Activated gamma-delta T cell treated with Interleukin-2 at 50 U/mL for 16 hours (primary cell): ENCODE measurements at places on chromosomes 7 and 10.

DNA sequence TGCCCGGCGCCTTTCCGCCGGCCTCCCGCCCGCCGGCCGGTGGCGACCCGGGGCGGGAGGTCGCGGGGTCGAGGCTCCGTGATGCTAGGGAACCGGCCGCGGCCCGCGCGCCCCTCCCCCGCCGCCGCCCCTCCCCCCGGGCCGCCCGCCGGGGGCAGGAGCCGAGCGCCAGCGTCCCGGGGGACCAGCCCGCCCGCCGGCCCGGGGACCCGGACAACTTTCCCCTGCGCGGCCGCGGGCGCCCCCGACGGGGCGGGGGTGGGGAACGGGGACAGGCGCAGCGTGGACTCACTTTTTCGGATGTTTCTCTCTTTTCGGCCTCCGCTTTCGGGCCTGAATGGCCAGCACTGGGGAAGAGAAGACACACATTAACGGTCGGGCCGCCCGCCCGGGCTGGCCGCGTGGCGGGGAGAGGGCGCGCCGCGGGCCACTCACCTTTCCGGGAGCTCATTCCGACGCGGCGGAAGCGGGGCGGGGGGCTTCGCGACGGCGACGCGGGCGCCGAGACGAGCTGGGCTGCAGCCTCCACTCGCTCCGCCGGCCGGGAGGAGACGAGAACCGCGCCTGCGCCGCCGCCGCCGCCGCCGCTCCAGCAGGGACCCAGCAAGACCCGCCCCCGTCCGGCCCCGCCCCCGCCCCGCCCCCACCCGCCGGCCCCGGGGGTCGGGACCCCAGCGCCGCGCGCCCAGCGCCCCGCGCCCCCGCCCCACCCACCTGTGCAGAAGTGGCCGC lies at the start of gene SRPK2:
Gene SRPK2, minus strand, starts transcription at position 566 of the 732 bp plus-strand sequence.
- DNase-seq: peak; percentile 71

- no peak for DNase-seq
These were observed 46.4 kb downstream of the RAMP3 start for GRCh38 chr7:45203936-45204445.

- DNase-seq: no peak
These were observed 249.2 kb upstream of the HABP2 start for GRCh38 chr10:113303544-113304146.

- no peak for DNase-seq
These were observed 40.9 kb downstream of the ITGA8 start for GRCh38 chr10:15678851-15679250.

DNA sequence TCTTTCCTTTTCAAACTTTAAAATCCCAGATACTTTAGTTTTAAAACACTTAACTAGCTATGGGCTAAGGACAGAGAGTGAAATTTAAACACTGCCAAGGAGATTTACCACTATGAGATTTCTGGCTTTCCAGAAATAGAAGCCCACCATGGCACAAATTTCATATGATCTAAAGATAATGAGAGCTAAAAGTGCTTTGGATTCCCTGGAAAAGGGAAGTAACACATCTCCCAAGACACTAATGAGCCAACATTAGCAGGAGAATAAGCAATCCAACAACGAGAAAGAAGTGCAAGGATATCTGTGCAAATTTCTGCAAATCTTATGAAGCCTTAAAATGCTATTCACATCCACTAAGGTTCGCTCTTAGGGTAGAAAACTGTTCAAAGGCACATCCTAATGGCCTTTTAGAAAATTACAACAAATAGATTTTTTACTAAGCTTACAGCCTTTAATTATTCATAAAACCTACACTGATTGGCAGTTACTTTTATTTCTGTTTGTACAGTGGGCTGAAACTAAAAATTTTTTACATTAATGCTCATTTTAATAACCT lies 100.3 kb downstream of the RAPGEF5 start:
- no peak for DNase-seq

- DNase-seq: no peak
These were observed 117.6 kb downstream of the SEM1 start for GRCh38 chr7:96591900-96592676.

DNA sequence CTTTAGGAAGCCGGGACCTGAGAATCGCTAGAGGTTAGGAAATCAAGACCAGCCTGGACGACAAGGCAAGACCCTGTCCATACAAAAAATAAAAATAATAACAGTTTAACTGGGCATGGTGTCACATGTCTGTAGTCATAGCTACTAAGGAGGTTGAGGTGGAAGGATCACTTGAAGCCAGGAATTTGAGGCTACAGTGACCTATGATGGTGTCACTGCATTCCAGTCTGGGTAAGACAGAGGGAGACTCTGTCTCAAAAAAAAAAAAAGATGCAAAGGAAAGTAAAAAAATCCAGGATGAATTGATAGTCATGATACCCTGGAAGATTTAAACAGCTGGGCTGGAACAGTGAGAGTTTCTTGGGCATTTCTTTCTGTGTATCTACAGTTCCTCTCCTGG lies 463.2 kb downstream of the GALNT17 start:
- no peak for DNase-seq

- DNase-seq: no peak
These were observed 80.1 kb downstream of the CABCOCO1 start for GRCh38 chr10:61742812-61743211.

DNA sequence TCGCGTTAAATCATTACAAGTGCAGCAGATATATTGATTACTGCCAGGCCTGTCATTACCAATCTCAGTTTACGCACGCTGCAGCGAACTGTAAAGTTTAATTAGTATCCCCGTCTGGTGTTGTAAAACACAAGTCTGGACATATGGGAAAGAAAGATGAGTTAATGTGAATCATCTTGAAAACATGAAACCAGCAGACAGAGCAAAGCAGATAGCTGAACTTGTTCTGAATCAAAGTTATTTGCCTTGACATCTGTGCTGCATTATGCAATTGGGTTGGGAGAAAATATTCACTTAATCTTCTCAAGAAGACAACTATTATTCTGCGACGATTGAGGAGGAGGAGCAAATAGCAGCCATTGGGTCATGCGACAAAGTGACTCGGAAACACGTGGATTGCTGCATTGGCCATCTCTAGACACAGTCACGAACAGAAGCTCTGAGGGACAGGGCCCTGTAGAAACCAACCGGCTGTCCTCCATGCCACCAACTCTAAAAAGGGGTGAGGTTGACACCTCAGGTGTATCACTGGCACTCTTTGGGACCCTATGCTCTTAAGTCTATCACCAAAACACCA lies 156.3 kb upstream of the C7orf33 start:
- DNase-seq: no peak

- peak; percentile 16 for DNase-seq
These were observed 135.8 kb downstream of the CAMK1D start for GRCh38 chr10:12484941-12485805.

GRCh38 chr7:256981-257646 lies 32.9 kb upstream of the FOXL3 start:
- no peak for DNase-seq

GRCh38 chr7:39560408-39560807 lies 5.8 kb upstream of the YAE1 start:
- no peak for DNase-seq

GRCh38 chr10:75426880-75427279 lies 4.5 kb upstream of the LRMDA start:
- DNase-seq: no peak

GRCh38 chr7:132001146-132001545 lies 444.7 kb upstream of the PODXL start:
- no peak for DNase-seq

- no peak for DNase-seq
These were observed 4.0 kb downstream of the GATA3 start for GRCh38 chr10:8058274-8059111.

DNA sequence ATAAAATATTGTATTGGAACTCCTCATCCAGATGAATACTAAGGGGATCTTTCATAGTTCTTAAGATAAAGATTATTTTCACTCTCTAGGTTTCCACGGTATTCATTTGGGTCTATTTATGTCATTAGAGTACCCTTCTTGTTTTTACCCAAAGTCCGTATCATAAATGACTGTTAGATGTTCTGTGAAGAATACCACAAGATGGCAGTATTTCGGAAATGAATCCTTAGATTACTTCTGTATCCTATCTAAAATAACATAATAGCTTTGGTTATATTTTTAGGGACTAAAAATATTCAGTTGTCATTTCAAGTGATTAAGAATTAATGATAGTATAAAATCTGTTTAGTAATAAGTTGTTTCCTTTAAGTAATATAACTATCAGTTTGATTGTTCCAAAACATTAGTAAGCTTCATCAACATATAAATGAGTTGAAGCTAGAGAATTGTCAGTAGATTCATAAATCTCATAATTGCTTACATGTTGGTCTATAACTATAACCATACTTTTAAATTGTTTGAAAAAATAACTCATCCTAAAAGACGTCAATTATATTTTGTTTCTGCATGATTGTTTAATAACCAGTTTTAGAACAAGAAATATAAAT lies 337.5 kb upstream of the KCND2 start:
- DNase-seq: no peak

DNA sequence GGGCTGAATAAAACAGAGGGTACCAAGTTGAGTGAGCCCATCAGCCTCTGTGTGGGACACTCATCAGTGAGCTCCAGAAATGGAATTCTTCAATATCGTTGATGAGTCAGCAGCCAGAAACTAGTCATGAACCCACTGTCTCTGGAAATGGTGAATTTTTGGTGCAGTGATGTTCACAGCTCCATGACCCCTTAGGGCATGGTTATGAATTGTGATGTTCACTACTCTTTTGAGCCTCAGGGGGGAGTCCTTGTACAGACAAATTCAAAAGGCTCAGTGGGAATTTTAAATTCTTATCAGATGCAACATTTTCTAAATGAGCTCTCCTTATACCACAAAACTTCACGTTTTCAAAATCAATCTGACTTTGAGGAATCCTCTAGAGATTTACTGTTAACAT lies 335.7 kb downstream of the PHTF2 start:
- DNase-seq: no peak

DNA sequence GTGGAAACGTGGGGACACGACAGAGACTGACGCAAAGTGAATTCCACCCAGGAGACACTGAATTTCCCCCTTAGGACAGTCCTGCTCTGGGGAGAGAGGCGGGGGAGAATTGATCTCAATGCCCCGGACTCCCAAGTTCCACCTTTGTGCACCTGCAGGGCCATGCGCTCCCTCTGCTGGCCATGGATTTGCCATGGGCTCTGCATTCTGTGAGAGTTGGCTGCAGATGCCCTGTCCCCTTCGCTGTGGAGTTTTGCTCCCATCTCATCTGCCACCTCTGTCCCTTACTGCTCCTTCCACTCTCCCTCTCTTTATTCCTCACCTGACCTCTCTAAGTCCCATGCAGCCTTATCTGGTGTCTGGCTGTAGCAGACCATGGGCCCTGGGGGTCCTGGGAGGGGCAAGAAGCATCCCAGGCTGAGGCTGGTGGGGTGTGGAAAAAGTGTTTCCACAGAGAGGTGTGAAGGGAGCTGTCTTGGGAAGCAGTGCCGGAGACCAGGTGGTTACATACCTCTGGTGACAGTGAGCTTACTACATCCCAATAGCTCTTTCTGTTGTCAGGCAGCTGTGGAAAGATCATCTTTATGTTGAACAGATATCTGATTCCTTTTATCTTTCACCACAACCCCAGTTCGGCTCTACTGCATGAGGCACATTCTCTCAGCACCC lies 14.3 kb downstream of the GHRHR start:
- no peak for DNase-seq

GRCh38 chr10:23525406-23525805 lies 86.5 kb downstream of the OTUD1 start:
- DNase-seq: no peak

GRCh38 chr7:100965723-100966541 lies 3.4 kb upstream of the MUC12 start:
- peak; percentile 66 for DNase-seq

- no peak for DNase-seq
These were observed 95.0 kb upstream of the AGBL3 start for GRCh38 chr7:134891262-134891695.

- no peak for DNase-seq
These were observed 296.9 kb downstream of the ADRA2A start for GRCh38 chr10:111373696-111374095.

- no peak for DNase-seq
These were observed 67.7 kb upstream of the KMT2E start for GRCh38 chr7:104946338-104946737.

GRCh38 chr10:14382531-14382930 lies 51.8 kb upstream of the FRMD4A start:
- DNase-seq: no peak

- no peak for DNase-seq
These were observed 49.6 kb upstream of the HELLS start for GRCh38 chr10:94496010-94496409.

DNA sequence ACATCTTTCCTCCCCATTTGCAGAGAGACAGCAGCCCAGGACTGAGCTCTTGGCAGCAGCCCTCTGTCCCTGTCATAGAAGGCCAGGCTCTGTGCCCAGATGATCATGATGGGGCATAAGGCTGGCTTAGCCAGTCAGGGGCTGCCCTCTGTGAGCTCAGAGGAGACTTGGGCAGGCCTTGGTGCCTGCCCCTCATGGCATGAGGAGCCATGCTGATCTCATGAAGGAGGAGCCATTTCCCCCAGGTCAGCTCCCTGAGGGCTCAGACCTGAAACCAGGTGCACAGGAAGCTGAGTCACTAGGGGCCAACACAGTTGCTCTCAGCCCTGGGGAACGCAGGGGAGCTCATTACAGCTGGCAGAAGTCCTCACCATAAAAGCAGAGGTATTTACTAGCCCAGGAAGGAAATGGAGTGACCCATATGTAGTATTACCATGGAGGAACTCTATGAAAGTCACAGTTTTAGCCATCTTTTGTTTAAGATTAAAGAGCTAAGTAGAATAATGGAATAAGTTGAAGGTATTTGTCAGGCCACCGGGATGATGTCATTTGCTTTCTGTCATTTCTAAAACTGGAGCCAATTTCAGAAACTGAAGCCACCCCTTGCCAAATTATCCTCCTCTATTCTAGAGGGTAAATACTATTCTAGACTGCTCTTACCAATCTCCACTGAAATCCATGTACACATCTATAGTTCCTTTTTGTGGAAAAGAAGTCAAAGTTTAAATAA lies 362.4 kb upstream of the ZNF32 start:
- no peak for DNase-seq

DNA sequence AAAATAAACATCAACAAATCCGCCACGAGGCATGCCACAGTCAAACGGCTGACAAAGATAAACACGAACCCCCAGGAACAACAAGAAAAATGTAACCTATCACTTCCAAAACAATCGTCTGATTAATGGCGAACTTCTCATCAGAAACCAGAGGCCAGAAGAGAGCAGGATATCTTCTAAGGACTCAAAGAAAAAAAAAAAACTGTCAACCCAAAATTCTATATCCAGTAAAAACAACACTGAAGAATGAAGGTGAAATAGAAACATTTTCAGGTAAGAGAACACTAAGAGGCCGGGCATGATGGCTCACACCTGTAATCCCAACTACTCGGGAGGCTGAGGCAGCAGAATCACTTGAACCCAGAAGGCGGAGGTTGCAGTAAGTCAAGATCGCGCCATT lies 54.3 kb downstream of the SLC29A4 start:
- DNase-seq: no peak
